Activated CD4-positive, alpha-beta T cell treated with anti-CD3 and anti-CD28 coated beads for 1 hour (primary cell): ENCODE measurements at places on chromosomes 1 and 21.

- DNase-seq: no peak
These were observed 19.5 kb upstream of the COL6A2 start for GRCh38 chr21:46078322-46078977.

DNA sequence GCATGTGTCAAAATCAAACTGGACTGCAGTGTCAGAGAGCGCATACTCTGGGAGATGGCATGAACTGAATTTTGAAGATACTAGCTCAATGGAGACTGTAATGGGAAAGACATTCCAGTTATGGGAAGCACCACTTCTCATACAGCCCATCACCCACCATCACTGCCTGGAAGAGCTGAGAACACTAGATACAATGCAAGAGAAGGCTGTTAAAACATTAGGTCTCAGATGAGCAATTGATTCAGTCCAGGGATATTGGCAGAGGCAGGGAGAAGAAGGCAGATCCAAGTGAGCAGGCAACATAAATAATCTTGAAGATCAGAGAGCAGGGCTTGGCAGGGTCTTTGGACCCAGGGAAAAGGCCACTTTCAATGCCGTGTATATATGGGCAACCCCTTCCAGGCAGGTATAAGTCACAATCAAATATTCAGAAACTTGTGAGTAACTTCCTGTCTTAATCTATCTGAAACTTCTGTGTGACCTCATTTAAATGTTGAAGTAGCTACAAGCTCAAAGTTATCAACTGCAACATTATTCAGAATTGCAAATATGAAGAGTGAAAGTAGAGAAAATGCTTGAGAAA, 290.3 kb upstream of the SGIP1 start:
- DNase-seq: no peak

DNA sequence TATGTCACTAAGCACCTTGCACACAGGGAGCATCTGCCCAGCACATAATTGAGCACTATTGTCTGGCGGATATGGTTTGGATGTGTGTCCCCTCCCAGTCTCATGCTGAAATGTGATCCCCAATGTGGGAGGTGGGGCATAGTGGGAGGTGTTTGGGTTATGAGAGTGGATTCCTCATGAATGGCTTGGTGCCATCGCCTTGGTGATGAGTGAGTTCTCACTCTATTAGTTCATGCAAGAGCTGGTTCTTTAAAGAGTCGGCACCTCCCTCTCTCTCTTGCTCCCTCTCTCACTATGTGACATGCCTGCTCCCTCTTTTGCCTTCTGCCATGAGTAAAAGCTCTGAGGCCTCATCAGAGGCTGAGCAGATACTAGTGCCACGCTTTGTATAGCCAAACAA, 9.5 kb downstream of the CTSK start:
- DNase-seq: no peak

GRCh38 chr1:31707711-31708110, 3.9 kb upstream of the COL16A1 start:
- no peak for DNase-seq

- DNase-seq: no peak
These were observed 686.9 kb downstream of the LRRIQ3 start for GRCh38 chr1:73511038-73511437.

- no peak for DNase-seq
These were observed 89.8 kb downstream of the NMNAT2 start for GRCh38 chr1:183328371-183328770.

GRCh38 chr1:51463561-51463960, 55.5 kb downstream of the EPS15 start:
- no peak for DNase-seq

DNA sequence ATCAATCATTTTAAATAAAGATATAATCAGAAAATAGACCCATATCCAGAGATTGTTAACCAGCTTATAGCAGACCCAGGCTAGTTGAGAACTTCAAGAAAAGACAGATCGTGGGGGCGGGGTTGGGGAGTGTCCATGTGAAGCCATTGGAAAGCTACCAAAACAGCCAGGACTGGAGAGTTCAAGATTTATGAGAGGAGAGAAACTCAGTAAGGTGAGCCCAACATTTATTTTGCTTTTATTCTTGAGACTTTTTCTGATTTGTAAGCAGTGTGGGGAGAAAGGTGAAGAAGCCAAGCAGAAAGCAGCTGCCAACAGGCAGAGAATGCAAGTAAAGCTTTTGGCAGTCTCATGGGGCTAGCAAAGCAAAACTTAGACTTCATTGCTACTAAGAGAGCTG, 179.9 kb downstream of the VPS13D start:
- DNase-seq: no peak

GRCh38 chr21:16634515-16634914, 878.3 kb upstream of the CXADR start:
- no peak for DNase-seq

GRCh38 chr1:24235921-24236788, 49.1 kb upstream of the IFNLR1 start:
- DNase-seq: no peak

- DNase-seq: no peak
These were observed 382.8 kb downstream of the AMY1C start for GRCh38 chr1:104132382-104132973.

DNA sequence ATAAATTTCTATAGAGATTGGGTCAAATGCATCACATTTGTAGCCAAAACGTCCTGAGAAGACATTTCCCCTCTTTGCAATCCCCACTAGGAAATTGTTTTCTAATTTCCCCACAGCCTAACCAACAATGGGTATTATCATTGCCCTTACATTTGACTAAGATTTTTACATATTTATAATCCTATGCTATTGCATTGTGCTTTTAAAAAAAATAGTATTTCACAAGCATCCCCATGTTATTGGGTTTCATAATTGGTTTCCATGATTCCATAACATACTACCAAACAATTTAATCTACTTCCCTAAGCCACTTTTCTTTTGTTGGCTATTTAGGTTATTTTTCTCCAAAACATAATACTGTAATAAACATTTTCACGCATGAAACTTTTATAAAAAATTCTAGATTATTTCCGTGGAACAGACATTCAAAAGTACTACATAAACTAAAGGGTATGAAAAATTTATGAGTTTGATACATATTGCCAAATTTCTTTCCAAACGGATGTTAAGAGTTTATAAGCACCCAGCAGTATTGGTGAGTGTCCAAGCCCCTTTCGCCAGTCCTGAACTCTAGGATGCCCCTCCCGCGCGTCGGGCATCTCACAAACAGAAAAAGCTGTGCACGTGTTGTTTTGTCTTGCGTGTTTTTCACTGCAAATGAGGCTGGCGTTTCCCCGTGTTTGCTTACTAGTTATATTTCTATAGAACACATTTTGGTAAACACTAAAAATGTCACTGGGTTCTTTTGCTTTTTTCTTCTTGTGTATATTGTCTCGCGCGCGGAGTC, 2.0 kb upstream of the LHX4 start:
- DNase-seq: no peak

- DNase-seq: peak; percentile 38
These were observed at the start of gene NCAM2 for GRCh38 chr21:20997636-20998455. NCAM2 (plus strand) TSS chr21:20998409.

DNA sequence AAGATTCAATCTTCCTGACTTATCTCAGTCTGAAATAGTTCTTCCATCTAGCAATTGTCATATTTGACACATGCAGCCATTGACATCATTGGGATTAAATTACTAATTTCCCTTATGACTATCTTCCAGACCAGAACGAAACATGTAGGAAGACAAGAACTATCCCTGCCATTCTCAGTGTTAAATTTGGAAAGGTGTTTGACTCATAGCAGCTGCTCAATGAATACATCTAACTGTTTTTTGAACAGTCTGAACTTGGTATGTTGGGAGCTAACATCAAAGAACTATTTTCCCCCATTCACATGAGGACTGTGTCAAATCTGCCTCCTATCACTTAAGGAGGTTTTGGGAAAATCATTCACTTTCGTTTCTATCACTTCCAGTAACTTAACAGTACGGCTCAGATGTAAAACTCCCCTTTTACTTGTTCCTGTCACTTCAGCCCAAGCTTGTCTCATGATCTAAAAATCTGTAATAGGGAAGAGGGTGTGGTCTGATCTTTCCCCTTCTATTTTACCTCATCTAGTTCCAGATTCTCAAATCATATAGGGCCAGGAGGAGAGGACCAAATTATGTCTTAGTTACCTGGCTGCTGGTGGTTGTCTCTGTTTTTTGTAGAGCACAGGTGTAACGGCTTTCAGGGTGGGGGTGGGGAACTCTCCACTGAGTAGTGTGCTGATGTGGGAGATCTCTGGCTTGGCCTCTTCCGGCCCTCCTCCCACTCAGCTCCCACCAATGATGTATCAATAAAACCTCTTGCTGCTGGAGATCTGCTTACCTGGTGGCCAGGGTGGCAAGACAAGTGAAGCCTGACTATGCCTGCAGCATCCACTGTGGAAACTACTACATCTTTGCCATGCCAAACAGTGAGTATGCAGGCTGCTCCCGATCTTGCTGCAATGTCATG, 26.2 kb upstream of the SLAMF1 start:
- DNase-seq: no peak

DNA sequence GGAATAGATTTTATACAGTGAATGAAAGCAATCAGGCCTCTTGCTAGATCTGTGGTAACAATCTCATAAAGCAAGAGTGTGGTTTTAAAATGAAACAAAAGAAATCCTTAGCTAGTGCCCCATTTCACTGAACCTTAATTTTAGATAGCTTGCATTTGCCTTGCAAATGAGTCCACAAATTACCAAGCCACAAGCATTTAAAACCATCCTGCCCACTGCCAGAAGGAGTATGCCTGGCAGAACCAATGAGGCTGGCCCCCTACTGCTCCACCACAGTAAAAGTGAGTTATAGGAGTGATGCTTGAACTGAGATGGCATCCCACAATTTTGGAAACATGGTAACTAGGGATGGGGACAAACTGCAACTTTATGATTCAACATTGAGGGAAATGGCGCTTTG, 206.4 kb upstream of the LMO4 start:
- no peak for DNase-seq

DNA sequence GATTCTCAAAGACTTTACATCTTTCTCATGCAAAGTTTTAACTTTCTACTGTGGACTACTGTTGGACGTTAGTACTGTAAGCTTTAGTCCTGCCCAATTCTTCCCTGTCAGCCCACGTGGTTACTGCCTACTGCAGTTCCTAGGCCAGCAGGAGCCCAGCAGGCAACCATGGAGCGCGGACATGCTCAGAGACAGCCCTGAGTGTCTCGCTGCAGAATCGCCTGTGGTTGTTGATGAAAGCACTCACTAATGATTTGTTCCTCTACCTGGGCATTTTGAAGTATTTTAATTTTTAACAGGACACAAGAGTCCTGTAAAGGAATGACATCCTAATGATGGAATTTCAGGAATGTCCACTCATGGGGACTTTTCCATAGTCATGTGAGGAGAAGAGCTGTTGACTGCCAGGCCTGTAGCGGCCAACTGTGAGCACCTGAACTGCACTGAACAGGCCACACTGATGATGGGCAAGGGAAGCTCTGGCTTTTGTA, 44.1 kb downstream of the PGBD5 start:
- DNase-seq: no peak

DNA sequence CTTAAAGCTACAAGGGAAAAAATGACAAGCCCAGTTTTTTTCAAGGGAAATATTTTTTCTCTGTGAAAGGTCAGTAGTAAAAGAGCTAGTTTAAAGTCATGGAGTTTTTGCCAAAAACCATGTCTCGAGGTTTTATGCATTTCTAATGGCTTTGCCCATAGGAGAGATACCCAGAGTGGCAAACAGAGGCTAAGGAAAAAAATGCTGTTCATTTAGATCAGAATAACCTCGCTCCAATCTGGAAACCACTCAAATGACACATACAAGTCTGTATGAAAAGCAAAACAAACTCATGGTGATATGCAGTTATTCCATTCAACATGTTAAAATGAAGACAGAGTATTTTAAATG, 36.9 kb upstream of the EDEM3 start:
- DNase-seq: no peak

- no peak for DNase-seq
These were observed 34.7 kb upstream of the TNFRSF1B start for GRCh38 chr1:12132078-12132477.

- no peak for DNase-seq
These were observed 87.1 kb downstream of the TRIM11 start for GRCh38 chr1:228319352-228320088.

DNA sequence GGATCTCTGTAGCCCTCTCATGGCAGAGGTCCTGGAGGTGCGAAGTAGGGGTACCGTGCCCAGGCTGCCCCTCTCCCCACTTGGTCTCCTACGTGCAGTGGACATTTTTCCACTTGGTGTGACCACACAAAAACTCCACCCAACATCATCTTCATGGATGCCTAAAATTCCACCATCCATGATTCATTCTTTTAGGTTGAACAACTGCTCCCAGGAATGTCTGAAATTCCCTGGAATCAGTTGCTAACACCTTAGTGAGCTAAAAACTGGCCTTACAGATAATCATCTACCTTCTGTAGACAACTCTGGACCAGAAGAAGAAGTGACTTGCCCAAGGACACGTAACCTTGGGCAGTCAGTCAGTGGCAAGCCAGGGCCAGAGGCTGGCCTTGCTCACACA, 32.1 kb upstream of the CLIC4 start:
- no peak for DNase-seq
